ENCODE measurements at places on chromosomes 7 and 10. TPM values are rescaled to one million over a fixed set of nuclear protein-coding genes. Genes with fewer than 3 reads are reported as not detected.

Gene TFEC
- not detected for total RNA-seq

Gene DTX2
- 40.4 TPM for total RNA-seq

Gene NRP1
- total RNA-seq = 24.0 TPM

Gene LIPK
- not detected for total RNA-seq

Gene HTRA1
- 3.1 TPM for total RNA-seq

Gene FAM131B
- 1.8 TPM for total RNA-seq
